ENCODE measurements at places on chromosomes 5 and 9.

DNA sequence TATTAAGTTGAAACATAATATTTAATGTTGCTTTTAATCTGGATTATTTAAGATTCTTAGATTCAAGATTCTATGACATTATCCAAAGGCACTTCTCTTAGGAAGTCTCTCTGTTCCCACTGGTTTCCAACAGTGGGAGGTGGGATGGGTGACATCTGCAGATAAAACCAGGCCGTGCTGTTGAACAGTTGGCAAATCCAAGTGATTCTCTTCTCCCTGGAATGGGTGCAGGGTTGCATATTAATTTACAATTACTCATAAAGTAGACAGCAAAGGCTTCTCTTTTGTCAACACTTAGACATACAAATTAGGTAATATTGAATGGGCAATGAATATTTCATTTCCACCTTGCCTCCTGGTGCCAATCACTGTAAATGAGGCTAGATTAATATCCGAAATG is 233.7 kb upstream of the IL12B start:
- DNase-seq, result no peak

DNA sequence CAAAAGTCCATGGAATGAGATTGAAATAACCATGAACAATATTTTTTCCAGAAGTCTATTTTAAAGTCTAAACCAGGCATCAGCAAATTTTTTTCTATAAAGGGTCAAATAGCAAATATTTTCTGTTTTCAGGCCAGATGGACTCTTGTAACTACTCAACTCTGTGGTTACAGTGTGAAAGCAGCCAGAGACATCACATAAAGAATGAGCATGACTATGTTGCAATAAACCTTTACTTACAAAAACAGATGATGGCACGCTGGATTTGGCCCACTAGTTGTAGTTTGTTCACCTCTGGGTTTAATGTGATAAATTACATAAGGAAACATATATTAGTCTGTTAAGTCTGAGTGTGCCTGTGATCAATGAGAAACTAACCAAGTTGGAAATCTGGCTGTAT is 319.2 kb downstream of the TRPM3 start:
- no peak for DNase-seq

DNA sequence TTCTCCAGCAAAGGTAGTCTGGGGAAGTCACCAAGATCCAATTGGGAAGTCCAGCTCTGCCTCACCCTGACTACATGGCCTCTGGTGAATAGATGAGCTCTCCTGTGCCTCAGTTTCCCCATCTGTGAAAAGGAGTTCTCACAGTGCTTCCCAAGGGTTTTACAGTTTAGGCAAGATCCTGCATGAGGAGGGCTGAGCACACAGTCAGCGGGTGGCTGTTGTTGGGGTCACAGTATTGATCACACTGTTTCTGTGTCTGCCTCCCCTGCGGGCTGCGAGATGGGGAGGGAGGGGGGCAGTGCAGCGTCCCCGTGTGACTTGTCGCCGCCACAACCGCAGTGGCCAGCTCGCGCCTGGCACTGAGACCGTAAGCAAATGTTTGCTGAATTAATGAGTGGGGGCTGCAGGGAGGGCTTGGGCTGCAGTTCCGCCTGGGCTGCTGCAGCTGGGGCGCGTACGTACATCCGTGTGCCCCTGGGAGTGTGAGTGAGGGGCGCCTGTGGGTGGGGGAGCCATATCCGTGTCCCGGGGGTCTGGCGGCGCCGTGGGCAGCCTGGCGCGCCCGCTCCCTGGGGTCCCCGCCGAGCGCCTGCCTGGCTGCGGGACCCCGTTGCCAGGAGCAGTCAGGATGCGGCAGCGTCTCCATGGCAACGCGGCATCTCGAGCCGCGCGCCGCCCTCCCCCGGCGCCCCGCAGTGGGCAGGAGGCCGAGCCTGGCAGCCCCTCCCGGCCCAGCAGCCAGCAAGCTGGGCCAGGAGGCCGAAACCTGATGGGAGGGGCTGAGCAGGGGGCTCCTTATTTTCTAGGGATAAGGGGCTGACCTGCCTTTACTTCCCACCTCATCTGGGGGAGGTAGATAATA is 31.4 kb upstream of the PSD2 start:
- no peak for DNase-seq

- DNase-seq, result no peak
Measured at GRCh38 chr9:94014066-94014654, 59.0 kb upstream of the BARX1 start.

GRCh38 chr9:132787748-132788159 is 90.3 kb downstream of the AK8 start:
- DNase-seq, result no peak

DNA sequence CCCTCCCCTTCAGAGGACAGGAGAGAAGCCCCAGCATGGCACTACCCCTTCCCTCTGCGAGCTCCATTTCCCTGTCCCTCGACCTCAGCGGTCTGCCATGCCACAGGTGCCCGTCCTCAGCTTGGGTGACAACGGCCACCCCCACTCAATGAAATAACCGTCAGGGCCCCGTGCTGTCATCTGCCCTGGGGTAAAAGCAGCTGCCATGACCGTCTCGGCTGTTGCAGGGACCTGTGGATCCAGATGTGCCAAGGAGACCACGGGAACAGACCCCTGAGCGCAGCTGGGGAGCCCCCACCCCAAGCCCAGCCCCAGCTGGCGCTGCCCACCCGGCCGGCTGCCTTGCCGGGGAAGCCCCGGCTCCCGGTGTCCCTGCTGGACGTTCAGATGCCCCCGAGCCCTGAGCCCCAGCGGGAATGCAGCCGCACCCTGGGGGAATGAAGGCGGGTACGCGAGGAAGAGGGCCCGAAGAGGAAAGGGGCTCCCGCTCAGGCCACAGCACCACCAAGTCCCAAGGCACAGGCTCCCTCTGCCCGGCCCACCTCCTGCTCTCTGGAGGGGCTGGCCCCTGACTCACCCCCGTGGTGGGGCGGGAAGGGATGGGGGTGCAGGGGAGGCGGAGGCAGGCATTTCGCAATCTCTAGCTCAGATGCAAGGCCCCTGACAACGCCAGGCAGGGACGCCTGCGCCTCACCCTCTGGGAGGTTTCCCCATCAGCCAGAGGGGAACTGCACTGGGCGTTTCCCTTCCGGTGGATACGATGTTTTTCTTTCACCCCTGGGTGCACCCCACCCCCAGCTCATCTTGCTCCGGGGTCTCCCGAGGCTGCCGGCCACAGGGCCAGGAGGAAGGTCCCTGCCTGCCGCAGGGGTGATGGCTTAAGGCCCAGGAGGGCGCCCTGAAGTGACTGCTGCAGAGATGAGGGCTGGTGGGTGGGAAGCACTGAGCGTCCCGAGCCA is 49.2 kb downstream of the NACC2 start:
- no peak for DNase-seq

DNA sequence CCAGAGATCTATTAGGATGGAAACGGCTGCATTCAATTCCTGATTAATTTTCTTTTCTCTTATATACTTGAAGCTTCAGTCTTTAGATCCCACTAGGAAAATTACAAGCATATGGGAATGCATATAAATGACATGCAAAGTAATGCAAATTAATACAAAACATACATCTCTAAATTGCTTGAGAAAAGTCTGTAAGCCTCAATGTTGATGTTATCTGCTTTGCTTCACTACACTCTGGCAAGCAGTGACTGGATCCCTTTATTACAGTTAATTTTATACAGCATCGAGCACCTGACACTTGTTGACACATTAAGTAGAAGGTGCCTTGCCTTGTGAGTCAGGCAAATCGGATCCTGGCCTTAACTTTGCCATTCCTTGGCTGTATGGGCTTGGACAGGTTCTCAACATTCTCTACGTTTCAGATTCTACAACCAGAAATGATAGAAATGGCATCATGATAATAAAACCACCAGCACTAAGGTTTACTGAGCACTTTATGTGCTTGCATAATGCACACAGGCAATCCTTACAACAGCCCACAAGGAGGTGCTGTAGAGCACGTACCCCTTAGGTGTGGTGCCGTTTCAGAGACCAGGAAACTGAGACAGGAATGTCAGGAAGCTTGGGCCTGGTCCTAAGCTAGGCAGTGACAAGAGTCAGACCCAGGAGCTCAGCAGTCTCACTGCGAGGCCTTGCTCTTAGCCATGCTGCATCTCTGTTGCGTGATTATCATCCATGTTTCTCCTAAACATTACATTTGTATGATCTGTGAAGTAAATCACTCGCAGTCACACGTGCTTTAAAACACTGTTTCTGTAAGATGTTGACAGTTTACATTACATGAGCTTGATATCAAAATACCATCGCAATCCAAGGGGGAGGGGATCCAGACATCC is 2.7 kb downstream of the GCNT4 start:
- no peak for DNase-seq

DNA sequence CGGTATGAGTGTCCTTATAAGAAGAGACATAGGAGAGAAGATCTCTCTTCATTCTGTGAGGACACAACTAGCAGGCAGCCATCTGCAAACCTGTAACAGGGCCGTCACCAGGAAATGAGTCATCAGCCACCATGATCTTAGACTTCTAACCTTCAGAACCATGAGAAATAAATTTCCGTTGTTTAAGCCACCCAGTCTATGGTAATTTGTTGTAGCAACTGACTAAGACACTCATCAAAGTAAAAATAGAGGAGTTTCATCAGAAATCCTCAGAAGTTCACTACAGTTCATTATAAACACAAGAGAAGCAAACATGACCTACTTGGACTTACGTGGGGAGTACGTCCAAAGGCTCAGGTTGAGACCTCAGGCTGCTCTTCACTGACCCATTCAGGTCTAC is 357.7 kb downstream of the SEMA5A start:
- DNase-seq, result no peak

GRCh38 chr5:117486879-117487391 is 912.3 kb upstream of the SEMA6A start:
- no peak for DNase-seq

- no peak for DNase-seq
Measured at GRCh38 chr5:80101993-80102392, 66.8 kb downstream of the THBS4 start.

DNA sequence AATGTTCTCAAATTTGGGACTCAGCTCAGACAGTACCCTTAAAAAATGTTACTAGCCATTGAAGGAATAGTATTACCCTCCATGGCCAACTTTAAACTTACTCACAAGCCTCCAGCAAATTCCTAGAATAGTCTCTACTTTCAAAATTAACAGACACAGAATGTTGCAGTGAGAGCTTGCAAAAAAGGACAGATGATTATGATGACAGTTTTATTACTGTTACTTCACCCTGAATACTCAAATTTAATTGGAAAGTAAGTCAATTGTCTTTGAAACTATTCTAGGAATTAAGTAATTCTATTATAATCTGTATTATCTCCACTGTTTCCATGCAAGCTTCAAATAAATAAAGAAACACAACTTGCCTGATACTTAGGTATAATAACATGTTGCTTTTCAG is 288.3 kb downstream of the SLF1 start:
- DNase-seq, result no peak

DNA sequence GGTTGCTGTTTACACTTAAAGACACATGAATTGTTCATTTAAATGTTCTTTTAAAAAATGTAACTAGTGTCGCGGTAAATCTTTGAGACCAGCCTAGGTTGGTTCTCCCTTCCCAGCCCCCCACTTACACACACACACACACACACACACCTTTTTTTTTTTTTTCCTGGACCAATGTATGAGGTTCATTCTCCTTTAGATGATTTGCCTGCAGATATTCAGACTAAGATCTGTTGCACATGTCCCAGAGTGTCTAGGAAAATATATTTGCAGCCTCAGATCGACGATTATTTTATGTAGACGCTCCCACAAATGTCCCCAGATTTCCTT is 4.4 kb upstream of the ELAVL2 start:
- no peak for DNase-seq

DNA sequence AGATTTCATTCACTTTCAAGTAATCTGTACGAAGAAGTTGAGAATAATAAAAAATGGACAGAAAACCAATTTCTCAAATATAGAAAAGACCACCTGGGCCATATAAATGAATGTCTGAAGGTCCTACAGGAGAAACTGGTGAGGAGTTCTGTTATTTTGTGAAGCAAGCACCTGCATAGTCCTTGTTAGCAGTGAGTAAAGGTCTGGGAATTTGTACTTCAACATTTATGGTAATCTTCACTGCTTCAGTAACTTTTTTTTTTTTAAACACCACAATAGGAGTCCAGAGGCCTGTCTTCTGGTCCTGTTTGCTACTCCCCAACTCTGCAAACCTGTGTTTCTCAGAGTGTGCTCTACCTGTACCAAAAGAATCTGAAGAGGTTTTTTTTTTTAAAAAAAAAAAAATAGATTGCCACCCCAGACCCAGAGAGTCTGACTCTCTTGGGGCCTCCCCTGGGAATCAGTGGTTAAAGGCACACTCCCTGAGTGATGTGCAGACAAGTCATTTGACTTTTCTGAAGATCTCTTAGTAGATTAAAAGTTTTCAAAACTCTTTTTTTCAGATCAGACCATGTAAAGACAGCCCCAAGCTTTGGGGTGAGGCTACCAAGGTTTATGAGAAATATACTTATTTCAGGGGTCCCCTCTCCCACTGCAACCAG is 55.5 kb downstream of the FAM81B start:
- DNase-seq, result no peak

DNA sequence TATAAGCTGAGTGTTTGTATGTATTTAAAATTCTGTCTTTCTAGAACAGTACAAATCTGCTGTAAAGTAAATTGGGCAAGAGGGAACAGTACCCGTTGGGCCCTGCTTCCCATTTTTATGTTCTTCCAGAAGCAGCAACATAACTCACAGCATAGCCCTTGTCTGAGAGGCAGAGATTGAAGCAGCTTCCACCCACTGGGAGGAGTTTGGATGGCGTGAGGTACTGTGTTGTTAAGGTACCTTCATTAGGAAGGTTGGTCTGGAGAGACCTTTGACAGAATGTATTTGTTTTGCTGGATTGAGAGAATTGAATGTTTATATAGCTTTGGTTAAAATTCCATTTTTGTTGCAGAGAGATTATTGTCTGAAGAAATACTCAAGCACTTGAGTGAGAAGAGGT is 24.8 kb downstream of the RAI14 start:
- DNase-seq, result no peak

- DNase-seq, result no peak
Measured at GRCh38 chr5:127838661-127839060, 135.5 kb downstream of the CCDC192 start.

- DNase-seq, result no peak
Measured at GRCh38 chr9:18056269-18056992, 417.5 kb upstream of the ADAMTSL1 start.

DNA sequence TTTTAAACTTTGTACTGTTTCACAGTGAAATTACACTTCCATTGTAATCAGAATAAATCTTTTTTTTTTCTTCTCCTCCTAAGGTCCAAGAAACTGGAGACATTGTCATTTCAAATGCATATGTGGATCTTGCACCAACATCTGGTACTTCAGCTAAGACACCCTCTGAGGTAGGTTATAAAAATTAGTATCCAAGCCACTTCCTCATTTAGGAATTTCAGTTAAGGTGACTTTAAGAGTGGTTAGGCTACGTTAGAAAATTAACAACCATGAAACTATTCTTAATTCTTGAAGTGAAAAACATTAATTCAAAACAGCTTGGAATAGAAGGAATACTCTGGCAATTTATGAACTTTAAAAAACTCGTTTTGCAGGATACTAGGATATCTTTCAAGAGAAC is 77.5 kb downstream of the HSD17B4 start:
- no peak for DNase-seq

GRCh38 chr9:121478816-121479676 is 20.6 kb downstream of the GGTA1 start:
- DNase-seq, result no peak

- DNase-seq, result no peak
Measured at GRCh38 chr9:37508135-37508833, 22.5 kb downstream of the POLR1E start.

Measured in activated CD8-positive, alpha-beta memory T cell treated with anti-CD3 and anti-CD28 coated beads for 4 hours (primary cell).